ENCODE measurements at places on chromosomes 1 and 21. TPM values are rescaled to one million over a fixed set of nuclear protein-coding genes. Genes with fewer than 3 reads are reported as not detected.

HECTD3 gene
- total RNA-seq, result 14.9 TPM

LRP8 gene
- 13.7 TPM for total RNA-seq

SLC45A1 gene
- total RNA-seq, result 0.30 TPM

UBE2U gene
- not detected for total RNA-seq

CD101 gene
- total RNA-seq, result 2.0 TPM

ACTL8 gene
- total RNA-seq, result 0.11 TPM

MPZ gene
- total RNA-seq, result 3.1 TPM

FBLIM1 gene
- 9.3 TPM for total RNA-seq

ADGRL4 gene
- not detected for total RNA-seq

CHIA gene
- total RNA-seq, result 0.47 TPM

Measured in motor neuron (in vitro differentiated cells).